ENCODE measurements at places on chromosomes 6 and 20.

- DNase-seq = no peak
These were observed 75.1 kb downstream of the IRAK1BP1 start for GRCh38 chr6:78942446-78942845.

GRCh38 chr20:17068084-17068711 is 158.6 kb upstream of the PCSK2 start:
- DNase-seq = no peak

DNA sequence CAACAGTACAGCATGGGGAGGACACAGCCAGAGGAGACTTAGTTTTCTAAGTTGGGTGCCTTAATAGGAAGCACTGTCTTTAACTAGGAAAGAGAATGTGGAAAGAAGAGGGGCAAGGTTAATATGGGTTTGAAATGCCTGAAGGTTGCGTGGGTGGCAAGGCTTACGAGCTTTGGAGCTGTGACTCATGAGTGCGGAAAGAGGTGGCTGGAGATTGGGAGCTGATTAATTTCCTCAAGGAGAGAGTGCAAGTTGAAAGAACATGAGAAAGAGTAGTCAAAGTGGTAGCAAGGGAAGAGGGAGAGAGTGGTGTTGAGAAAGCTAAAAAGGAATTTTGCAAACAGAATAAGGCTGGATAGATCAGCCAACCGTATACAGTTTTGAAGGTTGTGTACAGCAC is 315.1 kb upstream of the PRND start:
- DNase-seq = no peak

DNA sequence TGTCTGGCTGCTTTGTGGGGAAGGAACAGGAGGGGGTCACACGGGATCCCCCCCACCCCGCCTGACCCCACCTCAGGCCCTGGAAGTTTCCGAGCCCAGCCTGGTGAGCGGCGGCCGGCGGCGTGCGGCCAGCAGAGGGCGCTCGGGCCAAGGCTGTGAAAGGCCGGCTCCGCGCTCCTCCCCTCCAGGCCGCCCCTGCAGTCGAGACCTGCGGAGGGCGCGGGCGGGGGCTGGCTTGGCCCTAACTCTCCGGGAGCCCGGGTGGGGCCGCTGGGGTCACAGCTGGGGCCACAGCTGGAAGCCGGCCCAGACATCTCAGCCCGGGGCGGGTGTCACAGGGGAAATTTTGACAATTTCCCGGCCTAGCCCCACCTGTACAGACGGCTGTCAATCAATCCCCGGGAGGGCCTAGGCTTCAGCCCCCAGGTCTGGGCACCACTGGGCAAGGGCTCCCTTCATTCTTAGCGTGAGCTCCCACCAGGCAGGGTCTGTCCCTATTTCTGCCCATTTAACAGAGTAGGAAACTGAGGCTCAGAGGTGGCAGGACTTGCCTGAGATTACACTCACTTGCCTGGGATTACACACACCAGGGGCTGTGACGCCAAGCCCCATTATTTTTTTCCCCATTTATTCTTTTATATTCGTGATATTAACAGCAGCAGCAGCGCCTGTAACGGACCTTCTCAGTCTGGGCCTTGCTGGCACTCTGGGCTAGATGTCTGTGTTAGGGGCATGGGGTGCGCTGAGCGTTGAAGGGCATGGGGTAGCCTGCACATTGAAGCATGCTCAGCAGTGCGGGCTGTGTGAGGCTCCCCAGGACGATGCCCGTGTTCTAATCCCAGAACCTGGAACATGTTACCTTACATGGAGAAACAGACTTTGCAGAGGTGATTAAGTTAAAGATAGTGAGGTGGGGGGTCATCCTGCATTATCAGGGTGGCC is 23.0 kb downstream of the ZBP1 start:
- peak; percentile 71 for DNase-seq

DNA sequence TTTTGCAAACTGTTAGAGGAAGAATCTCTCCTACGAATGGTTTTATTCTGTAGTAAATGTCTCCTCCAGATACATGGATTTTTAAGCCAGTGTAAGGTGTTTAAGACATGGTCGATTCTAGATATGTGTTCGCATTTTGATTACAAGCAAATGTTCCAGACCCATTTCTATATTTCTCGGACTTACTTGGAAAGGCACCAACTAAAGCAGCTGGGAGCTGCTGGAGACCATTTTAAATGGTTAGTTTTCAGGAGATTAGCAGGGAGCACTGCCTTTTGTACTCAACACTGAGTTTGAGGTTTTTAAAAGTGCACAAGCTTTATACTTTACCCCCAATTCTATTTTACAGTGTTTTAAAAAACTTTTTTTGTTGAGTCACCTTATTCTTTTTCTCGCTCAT is 857.0 kb downstream of the KIF16B start:
- no peak for DNase-seq

- no peak for DNase-seq
These were observed 48.3 kb downstream of the ZFP64 start for GRCh38 chr20:52143277-52143676.

DNA sequence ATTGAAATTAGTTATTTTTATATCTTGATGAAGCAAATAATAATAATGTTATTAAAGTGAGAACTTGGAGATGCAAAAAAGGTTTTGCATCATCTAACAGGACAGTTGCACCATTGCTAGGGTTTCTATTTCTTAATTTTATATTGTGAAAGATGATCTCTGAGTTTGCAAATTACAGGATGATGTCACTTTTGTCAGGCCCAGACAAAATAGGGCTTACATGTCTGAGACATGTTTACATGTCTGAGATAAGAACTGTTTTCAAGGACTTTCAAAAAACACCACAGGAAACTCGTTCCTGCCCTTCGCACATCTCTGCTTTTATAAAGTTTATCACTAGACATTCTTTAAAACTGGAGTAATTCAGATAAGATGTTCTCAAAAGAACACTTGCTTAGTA is 1075.8 kb upstream of the MANEA start:
- no peak for DNase-seq

- no peak for DNase-seq
These were observed 161.7 kb downstream of the PAK5 start for GRCh38 chr20:9677100-9677623.

Data from CD4-positive, alpha-beta T cell treated with Interleukin-4 for 1 hour (primary cell).